Activated naive CD4-positive, alpha-beta T cell treated with anti-CD3 and anti-CD28 coated beads, Interleukin-2, amount 50 U/mL, for 16 hours (primary cell): ENCODE measurements at places on chromosomes 1 and 21.

GRCh38 chr1:67572594-67573221 lies 112.3 kb upstream of the GADD45A start:
- no peak for DNase-seq

DNA sequence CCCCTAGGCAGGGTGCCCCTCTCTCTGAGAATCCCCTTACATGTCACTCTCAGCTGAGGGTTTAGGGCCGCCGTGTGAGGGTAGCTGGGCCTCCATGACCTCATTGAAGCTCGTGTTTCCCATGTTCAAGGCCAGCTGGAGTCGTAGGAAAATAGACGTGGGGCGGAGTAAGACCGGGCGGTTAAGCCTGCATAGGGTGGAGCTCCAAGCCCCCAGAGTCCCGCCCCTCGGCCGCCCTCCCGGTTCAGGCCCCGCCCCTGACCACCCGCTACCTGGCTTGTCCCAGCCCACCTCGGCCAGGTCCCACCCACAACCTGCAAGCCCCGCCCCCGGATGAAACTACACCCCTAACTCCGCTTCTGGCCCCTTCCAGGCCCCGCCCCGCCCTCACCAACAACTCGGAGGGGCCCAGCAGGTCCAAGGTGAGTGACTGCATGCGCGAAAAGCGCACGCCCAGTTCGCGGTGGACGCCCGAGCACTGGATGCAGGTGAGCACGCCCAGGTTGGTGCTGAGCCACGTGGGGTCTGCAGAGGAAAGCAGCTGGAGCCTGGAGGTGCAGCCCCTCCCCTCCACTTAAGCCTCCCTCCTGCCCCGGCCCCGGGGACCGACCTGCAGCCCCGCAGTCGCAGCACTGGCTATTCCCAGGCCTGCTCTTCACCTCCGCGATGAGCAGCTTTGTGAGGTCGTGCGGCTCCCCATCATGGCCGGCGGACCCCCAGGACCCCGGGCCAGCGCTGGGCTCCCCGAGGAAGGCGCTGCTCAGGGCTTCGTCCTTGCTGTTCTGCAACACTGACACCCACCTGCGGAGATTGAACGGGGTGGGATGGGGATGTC lies 12.2 kb upstream of the TCEA3 start:
- DNase-seq: peak; percentile 27

GRCh38 chr21:41678016-41678923 lies 88.6 kb downstream of the RIPK4 start:
- DNase-seq: no peak

DNA sequence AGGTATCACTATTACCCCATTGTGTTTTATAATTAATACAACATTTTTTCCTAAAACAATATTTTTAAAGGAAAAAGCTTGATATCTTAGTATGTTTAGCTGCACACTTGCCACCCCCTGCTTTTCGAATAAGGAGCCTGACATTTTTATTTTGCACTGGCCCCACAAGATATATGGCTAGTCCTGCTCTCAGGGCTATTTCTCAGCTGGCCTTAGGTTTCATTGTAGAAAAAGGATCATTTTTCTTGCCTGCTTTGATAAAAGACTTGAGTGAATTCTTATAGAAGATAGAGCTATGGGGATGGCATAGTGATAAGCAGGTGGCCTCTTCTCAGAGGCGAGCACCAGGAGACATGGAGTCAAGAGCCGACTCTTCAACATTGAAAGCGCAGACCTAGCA lies 167.0 kb downstream of the FAM78B start:
- no peak for DNase-seq

- DNase-seq: no peak
Observed at GRCh38 chr1:60759291-60759690, 323.1 kb upstream of the NFIA start.

DNA sequence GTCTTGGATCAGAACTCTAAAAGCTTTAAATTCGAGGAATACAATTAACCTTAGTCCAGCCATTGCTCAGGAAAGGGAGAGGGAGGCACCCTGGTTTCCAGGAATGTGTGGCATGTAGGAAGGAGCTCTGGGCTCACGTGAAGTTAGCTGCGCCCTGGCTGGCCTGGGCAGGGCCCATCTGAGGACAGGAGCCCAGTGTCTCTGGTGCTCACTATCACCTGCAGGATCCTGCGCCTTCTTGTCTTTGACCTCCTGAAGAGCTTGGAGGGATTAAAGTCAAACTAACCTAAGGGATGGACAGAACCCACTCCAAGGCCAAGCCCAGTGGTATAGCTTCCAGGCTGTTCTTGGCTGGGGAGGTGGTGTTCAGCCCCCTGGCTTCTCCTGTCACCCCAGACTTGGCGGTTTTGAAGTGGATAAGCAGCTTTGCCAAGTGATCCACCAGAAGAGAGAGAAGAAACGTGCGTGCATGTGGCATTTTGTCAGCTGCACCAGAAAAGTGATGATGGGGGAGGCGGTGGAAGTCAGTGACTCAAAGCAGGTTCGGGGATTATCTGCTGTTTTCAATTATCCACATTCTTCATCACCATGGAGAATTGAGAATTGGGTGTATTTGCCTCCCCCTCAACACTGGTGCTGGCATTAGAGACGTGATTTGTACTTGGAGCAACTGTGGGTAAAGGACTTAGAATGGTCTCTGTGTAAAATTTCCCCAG lies 11.9 kb upstream of the KCNN3 start:
- DNase-seq: no peak

GRCh38 chr1:242318140-242318539 lies 206.4 kb downstream of the PLD5 start:
- no peak for DNase-seq

DNA sequence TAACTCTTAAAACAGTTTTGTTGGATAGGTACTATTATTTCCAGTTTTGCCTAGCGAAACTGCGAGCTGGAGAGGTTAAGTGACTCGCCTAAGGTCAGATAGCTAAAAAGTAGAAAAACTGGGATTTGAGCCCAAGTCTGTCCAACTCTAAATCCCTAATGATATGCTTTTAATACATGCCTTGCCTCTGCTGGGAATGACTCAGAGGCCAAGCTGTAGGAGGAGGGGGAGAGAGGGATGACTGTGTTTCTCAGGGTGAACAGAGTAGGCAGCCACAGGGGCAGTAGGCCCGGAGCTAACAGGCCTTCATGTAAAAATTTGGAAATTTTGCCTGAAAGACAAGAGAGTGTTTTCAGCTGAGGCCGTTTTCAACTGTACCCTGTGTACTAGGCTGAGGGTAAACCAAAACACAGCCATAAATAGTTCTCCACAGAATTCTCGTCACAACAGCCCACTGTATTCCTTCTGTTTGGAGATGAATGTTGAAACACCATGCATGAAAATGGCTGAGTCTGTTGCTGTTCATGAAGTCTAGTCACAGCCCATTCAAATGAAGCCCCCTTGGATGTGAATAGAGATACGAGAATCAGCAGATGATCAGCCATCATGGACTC lies 107.5 kb upstream of the HOOK1 start:
- DNase-seq: no peak

DNA sequence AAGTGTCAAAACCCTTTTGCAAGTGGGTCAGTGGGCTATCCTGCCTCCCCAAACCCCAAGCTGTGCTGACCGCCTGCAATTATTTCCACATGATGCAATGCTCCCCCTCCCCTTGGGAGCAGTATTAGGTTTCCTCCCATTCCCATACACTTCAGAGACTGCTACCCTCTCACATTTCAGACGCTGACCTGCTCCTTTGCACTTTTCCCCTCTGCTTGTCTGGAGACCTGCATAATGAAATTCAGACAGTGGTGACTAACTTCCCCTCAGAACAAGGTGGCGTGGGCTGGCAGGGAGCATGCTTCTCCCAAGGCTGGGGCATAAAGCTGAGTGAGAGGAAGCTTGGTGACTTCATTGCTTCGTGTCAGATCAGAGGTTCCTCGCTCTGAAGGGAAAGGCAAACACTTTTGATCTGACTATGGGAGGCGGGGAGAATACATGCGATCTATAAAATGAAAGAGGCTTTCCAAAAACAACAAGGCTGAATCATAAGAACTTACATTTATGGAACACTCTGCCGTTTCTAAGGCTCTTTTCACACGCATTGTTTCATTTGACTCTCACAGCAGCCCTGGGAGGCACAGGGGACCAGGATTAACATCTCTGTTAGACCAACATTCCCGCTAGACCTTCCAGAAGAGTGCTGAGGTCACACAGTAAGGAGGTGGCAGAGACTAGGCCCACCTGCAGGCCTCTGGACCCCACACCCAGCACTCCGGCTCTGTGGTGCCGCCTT lies 27.5 kb upstream of the ROR1 start:
- DNase-seq: peak; percentile 19

- DNase-seq: no peak
Observed at GRCh38 chr21:29149808-29150425, 19.5 kb downstream of the MAP3K7CL start.

DNA sequence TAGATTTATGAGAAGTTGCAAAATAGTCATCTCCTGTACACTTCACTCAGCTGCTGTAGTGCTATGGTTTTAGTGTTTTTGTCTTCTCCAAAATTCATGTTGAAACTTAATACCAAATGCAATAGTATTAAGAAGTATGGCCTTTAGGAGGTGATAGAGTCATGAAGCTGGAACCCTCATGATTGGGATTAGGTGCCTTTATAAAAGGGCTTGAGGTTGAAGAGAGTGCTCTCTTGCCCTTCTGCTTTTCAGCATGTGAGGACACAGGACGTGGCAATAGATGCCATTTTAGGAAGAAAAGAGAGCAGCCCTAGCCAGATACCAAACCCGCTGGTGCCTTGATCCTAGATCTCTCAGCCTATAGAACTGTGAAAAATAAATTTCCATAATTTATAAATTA lies 87.6 kb downstream of the CTH start:
- DNase-seq: no peak

DNA sequence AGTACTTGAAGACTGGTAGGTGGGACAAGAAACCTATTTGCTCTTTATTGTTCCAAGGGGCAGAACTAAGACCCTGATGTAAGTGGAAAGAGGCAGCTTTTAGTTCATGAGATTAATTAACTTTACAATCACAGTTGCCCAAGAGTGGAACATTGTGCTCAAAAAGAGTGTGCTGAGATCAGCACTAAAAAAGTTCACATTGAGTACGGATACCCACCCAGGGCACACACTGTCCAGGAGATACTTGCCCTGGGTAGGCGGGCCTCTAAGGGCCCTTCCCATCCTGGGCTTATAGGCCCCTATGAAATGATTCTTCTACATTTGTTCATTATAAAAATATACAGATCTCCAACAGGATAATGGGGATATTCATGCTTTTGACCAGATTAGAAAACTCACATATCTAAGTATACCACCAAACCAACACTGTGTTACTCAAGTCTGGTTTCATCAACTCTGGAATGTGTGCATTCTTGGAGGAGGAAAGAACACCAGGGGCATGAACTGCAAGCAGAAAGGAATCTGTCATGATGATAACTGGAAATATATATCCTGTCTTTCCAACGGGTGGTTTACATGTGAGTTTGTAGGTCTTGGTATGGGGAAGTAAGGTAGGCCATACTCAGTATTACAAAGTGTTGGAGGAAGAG lies 626.2 kb downstream of the SMYD3 start:
- DNase-seq: no peak

- DNase-seq: no peak
Observed at GRCh38 chr1:226627050-226627755, 78.6 kb downstream of the STUM start.

- DNase-seq: no peak
Observed at GRCh38 chr1:98893371-98893770, 111.3 kb downstream of the PLPPR5 start.

GRCh38 chr1:116966791-116967190 lies 34.8 kb upstream of the CD101 start:
- DNase-seq: no peak

- DNase-seq: no peak
Observed at GRCh38 chr1:6508154-6508815, 16.8 kb upstream of the PLEKHG5 start.

GRCh38 chr1:226444901-226445300 lies 37.0 kb upstream of the PARP1 start:
- DNase-seq: peak; percentile 24

GRCh38 chr1:17646444-17647280 lies 107.2 kb downstream of the ARHGEF10L start:
- no peak for DNase-seq

DNA sequence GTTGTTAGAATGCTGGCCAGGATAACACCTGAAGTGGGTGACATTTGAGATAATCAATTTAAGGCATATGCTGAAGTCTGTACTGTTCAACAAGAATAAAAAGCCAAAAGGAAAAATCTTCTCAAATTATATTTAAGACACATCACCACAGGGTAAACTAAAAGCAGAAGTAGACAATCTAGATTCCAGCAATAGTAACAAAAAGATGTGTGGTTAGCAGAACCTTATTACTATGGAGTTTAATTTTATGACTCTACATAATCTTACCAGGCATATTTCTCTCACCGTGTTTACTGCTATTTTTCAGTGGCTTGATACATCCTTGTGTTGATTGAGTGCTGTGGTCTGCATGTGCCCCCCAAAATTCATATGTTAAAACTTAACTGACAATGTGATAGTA lies 300.4 kb upstream of the ZP4 start:
- no peak for DNase-seq

GRCh38 chr1:44610527-44611148 lies 63.6 kb downstream of the TMEM53 start:
- DNase-seq: no peak

DNA sequence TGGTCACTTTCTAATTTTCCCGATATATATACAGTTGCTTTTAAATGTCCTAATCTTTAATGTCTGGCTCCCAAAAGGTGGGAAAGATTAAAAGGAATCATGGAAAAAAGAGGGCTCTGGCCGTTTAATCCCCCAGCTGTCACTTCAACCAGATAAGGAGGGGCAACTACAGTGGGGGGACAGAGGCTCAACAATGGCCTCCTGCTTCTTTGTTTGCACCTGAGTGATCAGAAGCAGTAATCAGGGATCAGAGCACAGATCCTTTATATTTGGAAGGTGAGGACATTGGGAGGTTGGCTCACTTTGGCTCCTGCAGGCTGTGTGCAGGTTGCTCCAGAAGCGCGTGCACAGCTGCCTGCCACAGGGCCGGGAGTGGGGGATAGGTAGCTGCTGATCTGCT lies 212.8 kb downstream of the FMN2 start:
- DNase-seq: no peak

- no peak for DNase-seq
Observed at GRCh38 chr1:64337926-64338325, 132.0 kb upstream of the CACHD1 start.
